DMS53 (cell line): ENCODE measurements at places on chromosomes 2 and 18.
A peak's percentile ranks its signal among the peaks of the same experiment; 100 is the strongest.

DNA sequence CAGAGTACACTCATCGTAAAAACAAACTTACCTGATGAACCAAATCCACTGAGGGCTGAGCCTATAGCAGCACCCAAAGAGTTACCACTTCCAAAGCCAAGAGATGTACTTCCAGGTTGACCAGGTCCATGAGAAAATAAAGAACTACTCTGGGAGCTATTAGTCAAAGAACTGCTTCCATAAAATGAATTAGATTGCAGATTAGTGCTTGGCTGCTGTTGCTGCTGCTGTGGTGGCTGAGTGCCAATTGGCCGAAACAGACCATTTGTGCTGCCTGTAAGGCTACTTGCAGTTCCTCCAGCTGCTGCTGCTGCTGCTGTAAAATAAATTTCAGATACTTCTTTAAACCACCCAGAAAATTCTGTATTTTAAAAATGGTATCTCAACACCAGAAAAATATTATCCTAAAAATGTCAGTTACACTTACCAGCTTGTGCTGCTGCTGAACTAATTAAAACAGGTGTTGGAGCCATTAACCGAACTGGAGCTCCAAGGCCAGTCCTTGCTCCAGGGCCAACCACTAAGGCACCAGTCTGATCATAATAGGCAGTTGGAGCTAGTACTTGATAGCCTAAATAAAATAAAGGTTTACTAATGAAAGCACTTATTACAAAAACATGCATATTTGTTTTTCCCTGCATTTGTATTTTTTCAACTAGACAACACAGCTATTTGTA, 58.1 kb upstream of the SDC1 start:
- DNase-seq = no peak

DNA sequence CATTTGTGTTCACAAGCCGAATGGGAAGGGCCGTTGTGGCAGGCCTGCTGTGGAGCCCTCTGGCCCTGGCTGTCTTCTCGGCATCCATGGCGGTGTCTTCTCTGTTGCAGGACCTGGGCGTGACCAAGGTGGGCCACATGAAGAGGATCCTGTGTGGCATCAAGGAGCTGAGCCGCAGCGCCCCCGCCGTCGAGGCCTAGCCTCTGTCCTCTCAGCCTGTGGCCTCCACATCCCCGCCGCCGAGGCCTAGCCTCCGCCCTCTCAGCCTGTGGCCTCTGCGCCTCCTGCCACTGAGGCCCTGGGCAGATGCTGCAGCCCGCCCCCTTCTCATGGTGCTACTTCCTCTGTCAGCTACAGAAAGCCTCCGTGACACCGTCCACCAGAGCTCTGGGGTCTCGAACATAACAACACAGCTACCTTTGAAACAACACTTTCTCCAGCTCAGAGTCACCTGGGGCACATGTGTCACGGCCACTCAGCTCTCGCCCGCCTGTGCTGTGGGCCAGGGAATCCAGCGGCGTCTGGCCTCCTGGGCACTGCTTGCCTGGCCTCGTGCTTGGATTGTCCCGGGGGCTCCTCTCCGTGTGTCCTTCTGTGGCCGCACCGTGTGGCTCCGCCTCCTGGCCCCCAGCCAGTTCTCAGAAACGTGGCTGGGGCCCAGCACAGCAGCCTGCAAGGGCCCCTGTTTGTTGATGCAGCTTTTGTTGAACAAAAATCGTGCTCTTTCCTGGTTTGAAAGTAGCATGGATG, 97.1 kb downstream of the USP40 start:
- DNase-seq = no peak

DNA sequence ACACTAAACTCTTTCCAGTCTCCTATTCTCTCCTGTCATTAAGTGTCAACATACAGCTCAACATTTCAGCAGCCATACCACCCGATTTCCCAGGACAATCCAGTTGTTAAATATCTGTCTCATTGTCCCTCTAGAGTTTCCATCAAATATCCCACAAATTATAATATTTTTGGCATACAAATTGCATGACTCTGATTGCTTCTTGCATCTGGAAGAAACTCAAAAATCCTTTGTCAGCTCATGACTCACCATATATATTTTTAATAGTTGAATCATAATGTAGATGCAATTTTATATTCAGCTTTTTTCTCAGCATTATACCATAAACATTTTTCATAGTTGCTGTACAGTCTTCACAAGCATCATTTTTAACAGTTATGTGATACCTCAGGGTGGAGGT, 7.2 kb downstream of the SLC30A3 start:
- DNase-seq = no peak

GRCh38 chr2:88810488-88810887, 119.0 kb downstream of the RPIA start:
- DNase-seq = peak; percentile 45

- DNase-seq = no peak
Observed at GRCh38 chr2:1306687-1307516, 106.4 kb upstream of the TPO start.

GRCh38 chr18:65035701-65036100, 715.1 kb upstream of the CDH7 start:
- no peak for DNase-seq
